LHCN-M2 (cell line): ENCODE measurements at places on chromosomes 11 and 22. TPM values are rescaled to one million over a fixed set of nuclear protein-coding genes. Genes with fewer than 3 reads are reported as not detected.

- DNase-seq = no peak
Measured at GRCh38 chr11:66126064-66126463, 56.0 kb downstream of the PACS1 start.

DNA sequence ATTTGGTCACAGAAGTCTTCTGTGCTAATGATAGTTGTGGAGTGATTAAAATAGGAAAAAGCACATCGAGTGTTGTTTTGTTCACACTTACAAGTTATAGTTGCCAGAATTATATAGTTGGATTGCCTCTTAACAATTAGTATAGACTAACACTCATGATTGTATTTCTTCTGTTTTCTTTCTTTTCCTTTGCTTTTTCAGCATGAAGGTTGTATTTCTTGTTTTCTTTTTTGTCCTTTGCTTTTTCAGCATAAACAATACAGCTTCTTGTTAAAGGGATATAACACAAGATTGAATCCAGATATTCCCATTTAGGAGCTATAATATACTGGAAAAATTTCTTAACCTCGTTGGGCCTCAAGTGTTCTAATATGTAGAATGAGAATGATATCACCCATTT lies 31.1 kb downstream of the ACER3 start:
- no peak for DNase-seq

- no peak for DNase-seq
Measured at GRCh38 chr11:129035244-129035643, 92.6 kb upstream of the TP53AIP1 start.

The SLC29A2 gene
- total RNA-seq = not detected in 2 replicates
